ENCODE measurements at places on chromosomes 11 and 22. TPM values are rescaled to one million over a fixed set of nuclear protein-coding genes. Genes with fewer than 3 reads are reported as not detected.

The MS4A1 gene
- total RNA-seq, result not detected

The DHCR7 gene
- 159 TPM for total RNA-seq

The GLYAT gene
- total RNA-seq, result not detected

The KRTAP5-8 gene
- not detected for total RNA-seq

The TKFC gene
- total RNA-seq, result 27.5 TPM

The SEPTIN5 gene
- total RNA-seq, result 31.2 TPM

The MRPL11 gene
- 74.2 TPM for total RNA-seq

The GTF2H1 gene
- total RNA-seq, result 42.7 TPM

The MYOD1 gene
- 5.3 TPM for total RNA-seq

The GGTLC3 gene
- not detected for total RNA-seq

The ADAMTS8 gene
- total RNA-seq, result 3.8 TPM

Measured in epithelial cell of alveolus of lung (primary cell).